ENCODE measurements at places on chromosomes 2 and 18. TPM values are rescaled to one million over a fixed set of nuclear protein-coding genes. Genes with fewer than 3 reads are reported as not detected.

Gene RMND5A
- 23.0 TPM for total RNA-seq

Gene ATP6V1B1
- not detected for total RNA-seq

Gene KIF1A
- total RNA-seq, result not detected

Gene DPY30
- 97.3 TPM for total RNA-seq

Gene ZNF521
- 0.21 TPM for total RNA-seq

Gene TSPYL6
- total RNA-seq, result not detected

Gene MARCO
- total RNA-seq, result not detected

Gene MGAT4A
- 1.1 TPM for total RNA-seq

Gene DHX57
- total RNA-seq, result 11.8 TPM

Gene TRABD2A
- total RNA-seq, result 1.7 TPM
